ENCODE measurements at places on chromosomes 16 and 17. TPM values are rescaled to one million over a fixed set of nuclear protein-coding genes. Genes with fewer than 3 reads are reported as not detected.

The ZNF207 gene
- total RNA-seq: 115 TPM

GRCh38 chr16:1090620-1091587 lies 5.1 kb downstream of the C1QTNF8 start:
- no peak for DNase-seq

- DNase-seq: no peak
Observed at GRCh38 chr16:75224306-75225082, 5.7 kb downstream of the CTRB1 start.

The STUB1 gene
- 142 TPM for total RNA-seq

The CACNG3 gene
- not detected for total RNA-seq

GRCh38 chr17:30351735-30352134 lies 17.9 kb upstream of the TMIGD1 start:
- no peak for DNase-seq

- no peak for DNase-seq
Observed at GRCh38 chr17:28258347-28258887, 60.6 kb upstream of the TMEM97 start.

DNA sequence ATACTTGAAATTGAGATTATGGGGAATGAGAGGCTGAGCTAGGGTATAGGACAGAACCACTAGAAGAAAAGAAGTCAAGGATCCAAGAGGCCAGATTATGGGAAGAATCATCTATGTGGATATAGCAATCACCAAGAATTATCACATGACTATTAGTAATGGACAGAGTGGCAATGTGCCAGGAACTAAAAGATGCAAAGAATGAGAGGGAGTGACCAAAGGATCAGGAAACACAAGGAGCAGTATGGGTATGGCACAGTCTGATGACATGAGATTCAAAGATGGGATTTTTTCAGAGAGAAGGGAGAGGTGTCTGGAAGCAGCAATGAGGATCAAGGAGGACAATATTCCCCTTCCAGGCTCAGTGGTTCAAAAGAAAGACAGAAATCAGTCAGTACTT lies 212.2 kb downstream of the AATF start:
- DNase-seq: no peak

The NTN1 gene
- not detected for total RNA-seq

- no peak for DNase-seq
Observed at GRCh38 chr17:61161615-61162134, 238.0 kb upstream of the TBX2 start.

The SGCA gene
- total RNA-seq: not detected

GRCh38 chr16:89103156-89103555 lies 9.5 kb downstream of the ACSF3 start:
- DNase-seq: no peak

The ACSM2B gene
- total RNA-seq: not detected
